COR-L47 (cell line): ENCODE measurements at places on chromosomes 1 and 21.

GRCh38 chr1:22364764-22365163, 86.9 kb upstream of the ZBTB40 start:
- no peak for DNase-seq

DNA sequence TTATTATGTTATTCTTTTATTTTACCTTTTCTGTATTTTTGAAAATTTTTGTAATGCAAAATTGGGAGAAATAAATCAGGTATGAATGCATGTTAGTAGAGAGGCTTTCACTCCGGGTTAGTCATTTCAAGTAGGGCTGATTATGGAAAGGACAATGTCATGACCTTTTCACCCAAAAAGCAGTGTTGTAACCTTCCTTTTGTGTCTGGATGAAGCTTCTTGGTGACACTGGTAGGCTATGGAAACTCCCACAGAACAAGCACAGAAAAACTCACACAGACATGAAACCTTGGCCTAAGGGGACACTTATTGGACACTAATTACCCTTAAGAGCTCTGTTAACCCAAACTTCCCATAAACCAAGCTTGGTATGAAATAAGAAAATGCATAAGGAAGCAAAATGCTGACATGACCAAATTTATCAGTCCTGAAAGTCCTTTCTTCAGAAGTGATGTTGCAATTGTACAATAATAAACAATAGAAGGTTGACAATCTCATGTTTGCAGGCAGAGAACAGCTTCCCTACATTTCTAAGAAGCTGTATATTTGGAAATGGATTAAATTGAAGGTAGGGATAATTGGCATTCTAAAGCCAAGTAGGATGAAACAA, 70.0 kb upstream of the KCNJ15 start:
- no peak for DNase-seq

- DNase-seq, result no peak
Observed at GRCh38 chr1:211639475-211640300, 35.7 kb downstream of the NEK2 start.

DNA sequence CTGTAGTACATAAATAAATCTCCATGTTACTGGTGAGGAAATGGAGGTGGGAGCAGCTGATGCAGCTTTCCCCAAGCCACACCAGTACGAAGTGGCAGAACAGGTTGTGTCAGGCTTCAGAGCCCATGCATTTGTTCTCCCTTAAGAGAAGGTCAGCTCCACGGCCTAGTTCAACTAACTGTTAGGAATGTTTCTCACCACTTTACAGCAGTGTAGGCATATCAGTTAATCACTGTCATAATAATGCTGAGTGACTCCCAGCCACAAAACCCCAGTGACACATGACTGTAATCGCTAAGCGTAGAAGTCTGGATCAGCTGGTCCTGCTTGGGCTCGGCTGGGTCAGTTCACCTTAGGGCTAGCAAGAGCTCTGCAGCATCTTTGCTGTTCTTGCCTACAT, 90.4 kb downstream of the VPS26C start:
- no peak for DNase-seq
